ENCODE measurements at places on chromosomes 7 and 10. TPM values are rescaled to one million over a fixed set of nuclear protein-coding genes. Genes with fewer than 3 reads are reported as not detected.

Gene CUBN
- 0.05 TPM for total RNA-seq

Gene EVX1
- not detected for total RNA-seq

Gene ASB13
- total RNA-seq = 12.7 TPM

Gene CPA5
- total RNA-seq = 1.3 TPM

GRCh38 chr10:57506414-57507094 lies 761.1 kb downstream of the IPMK start:
- DNase-seq = no peak
- no peak overlapping the region for H3K4me3 ChIP-seq

- no peaks in the 10 kb centered on the region for H3K36me3 ChIP-seq
- no peak overlapping the region for H3K27ac ChIP-seq
- no peak overlapping the region for H3K4me3 ChIP-seq
- no peak for DNase-seq
- H3K4me1 ChIP-seq = no peaks in the 10 kb centered on the region
- peaks cover 7% of the 10 kb centered on the region for H3K27me3 ChIP-seq
These were observed 205.8 kb upstream of the GRB10 start for GRCh38 chr7:50988465-50988864.

DNA sequence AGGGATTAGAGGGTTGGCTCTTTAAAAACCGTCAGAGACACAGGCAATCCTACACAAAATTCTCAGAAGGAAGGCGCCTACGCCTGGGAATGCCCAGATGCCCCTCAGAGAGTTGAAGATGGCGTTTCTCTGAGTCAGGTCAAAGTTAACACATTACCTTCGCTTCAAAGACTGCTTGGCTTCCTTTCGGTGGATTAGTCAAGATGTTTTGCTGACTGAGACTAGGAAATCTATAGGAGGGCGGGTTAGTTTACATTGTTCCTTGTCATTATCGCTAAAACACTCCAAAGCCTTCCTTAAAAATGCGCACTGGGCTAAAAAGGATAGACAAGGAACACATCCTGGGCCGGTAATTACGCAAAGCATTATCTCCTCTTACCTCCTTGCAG lies 995 bp upstream of the CFTR start:
- DNase-seq = no peak
- H3K27me3 ChIP-seq = peaks cover 36% of the 10 kb centered on the region
- no peaks in the 10 kb centered on the region for H3K4me1 ChIP-seq
- H3K4me3 ChIP-seq = no peak overlapping the region
- H3K27ac ChIP-seq = no peak overlapping the region
- H3K36me3 ChIP-seq = no peaks in the 10 kb centered on the region

- no peak overlapping the region for H3K4me3 ChIP-seq
- peaks cover 23% of the 10 kb centered on the region for H3K4me1 ChIP-seq
- H3K36me3 ChIP-seq = no peaks in the 10 kb centered on the region
- peaks cover 15% of the 10 kb centered on the region for H3K27me3 ChIP-seq
- H3K27ac ChIP-seq = no peak overlapping the region
These were observed 82.5 kb downstream of the ZNF365 start for GRCh38 chr10:62456611-62457101.

DNA sequence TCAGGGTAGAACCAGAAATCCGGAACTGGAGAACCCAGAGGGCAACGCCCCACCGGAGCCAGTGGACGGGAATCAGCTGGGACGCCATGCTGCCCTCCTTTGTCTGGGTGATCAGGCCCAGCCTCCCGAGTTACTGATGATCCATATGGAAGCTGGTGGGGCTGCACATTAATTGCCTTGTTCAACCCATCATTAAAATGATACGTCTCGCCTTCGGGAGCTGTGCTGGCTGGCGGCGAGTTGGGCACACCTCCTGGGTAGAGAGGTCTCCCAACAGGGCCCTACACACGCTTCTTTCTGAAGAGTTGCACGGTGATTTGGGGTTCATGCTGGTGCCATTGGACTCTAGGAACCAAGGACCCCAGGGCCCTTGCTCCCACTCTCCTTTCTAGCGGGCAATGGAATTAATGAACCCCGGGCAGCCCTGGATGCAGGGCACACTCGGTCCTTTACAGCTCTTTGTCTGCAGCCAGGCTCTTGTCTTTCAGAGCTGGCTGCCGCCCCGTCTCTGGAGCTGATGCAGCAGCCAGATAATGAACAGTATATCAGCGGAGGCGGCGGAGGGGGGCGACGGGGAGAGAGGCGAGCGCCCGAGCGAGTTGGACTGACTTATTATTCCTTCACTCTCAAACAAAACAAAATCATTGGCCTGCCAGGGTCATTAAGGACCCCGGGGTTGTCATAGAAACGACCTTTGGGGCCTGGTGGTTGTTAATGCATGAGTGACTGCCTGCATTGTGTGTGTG lies 412.2 kb upstream of the ZMIZ1 start:
- H3K4me3 ChIP-seq = no peak overlapping the region
- H3K36me3 ChIP-seq = no peaks in the 10 kb centered on the region
- no peak overlapping the region for H3K27ac ChIP-seq
- H3K4me1 ChIP-seq = no peaks in the 10 kb centered on the region
- H3K27me3 ChIP-seq = peaks cover 4% of the 10 kb centered on the region

DNA sequence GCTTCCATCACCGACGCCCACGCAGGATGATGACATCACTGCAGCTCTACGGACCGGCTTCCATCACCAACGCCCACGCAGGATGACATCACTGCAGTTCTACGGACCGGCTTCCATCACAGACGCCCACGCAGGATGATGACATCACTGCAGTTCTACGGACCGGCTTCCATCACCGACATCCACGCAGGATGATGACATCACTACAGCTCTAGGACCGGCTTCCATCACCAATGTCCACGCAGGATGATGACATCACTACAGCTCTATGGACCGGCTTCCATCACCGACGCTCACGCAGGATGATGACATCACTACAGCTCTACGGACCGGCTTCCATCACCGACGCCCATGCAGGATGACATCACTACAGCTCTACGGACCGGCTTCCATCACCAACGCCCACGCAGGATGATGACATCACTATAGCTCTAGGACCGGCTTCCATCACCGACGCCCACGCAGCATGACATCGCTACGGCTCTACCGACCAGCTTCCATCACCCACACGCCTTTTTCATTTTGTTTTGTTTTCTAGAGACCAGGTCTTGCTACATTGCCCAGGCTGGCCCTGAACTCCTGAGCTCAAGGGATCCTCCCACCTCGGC lies 29.5 kb downstream of the GPER1 start:
- peaks cover 4% of the 10 kb centered on the region for H3K36me3 ChIP-seq
- H3K27me3 ChIP-seq = no peaks in the 10 kb centered on the region
- DNase-seq = no peak
- H3K4me3 ChIP-seq = no peak overlapping the region

- peaks cover 6% of the 10 kb centered on the region for H3K27me3 ChIP-seq
- DNase-seq = no peak
- H3K4me1 ChIP-seq = peaks cover 14% of the 10 kb centered on the region
- H3K27ac ChIP-seq = no peak overlapping the region
- H3K4me3 ChIP-seq = no peak overlapping the region
These were observed 13.5 kb upstream of the ZMIZ1 start for GRCh38 chr10:79055100-79055782.

DNA sequence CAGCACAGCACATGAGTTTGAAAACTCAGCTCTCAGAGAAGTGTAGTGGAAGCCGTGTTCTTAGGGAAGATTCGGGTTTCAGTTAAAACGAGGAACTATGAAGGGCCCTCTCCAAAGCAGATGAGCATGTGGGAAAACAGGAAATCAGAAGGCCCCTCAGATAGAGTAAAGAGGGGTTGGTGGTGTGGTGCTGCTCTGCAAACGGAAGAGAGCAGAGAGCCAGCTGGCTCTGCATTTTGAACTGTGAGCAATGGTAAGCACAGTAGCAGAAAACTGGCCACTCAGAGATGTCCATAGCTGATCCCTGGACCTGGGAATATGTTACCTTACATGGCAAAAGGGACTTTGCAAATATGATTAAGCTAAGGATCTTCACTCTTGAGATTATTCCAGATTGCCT lies 27.9 kb upstream of the CUL1 start:
- no peak for DNase-seq
- peaks cover 1% of the 10 kb centered on the region for H3K36me3 ChIP-seq
- H3K27ac ChIP-seq = no peak overlapping the region
- H3K4me3 ChIP-seq = no peak overlapping the region
- peaks cover 4% of the 10 kb centered on the region for H3K27me3 ChIP-seq

DNA sequence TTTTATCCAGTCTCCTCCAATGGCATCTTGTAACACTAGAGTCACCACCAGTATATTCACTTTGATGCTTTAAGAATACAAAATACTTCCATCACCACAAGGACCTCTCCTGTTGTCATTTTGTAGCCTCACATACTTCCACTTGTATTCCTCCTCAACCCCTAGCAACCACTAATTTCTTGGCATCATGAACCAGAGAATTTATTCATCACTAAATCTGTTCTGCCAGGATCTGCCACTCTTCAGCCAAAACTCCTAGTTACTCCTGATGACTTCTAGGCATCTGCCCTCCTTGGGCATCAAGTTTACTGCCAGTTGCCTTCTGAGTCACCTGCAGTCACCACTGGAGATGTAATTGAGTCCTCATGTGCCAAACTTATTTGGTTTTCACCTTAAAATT lies 906.8 kb downstream of the CNTNAP2 start:
- DNase-seq = no peak
- H3K27ac ChIP-seq = no peak overlapping the region
- H3K36me3 ChIP-seq = no peaks in the 10 kb centered on the region
- H3K4me3 ChIP-seq = no peak overlapping the region
- H3K27me3 ChIP-seq = no peaks in the 10 kb centered on the region

GRCh38 chr10:43979551-43979950 lies 330.9 kb upstream of the ZNF32 start:
- no peak overlapping the region for H3K27ac ChIP-seq
- peaks cover 2% of the 10 kb centered on the region for H3K27me3 ChIP-seq
- H3K4me1 ChIP-seq = no peaks in the 10 kb centered on the region
- no peak overlapping the region for H3K4me3 ChIP-seq
- no peak for DNase-seq

- no peak overlapping the region for H3K27ac ChIP-seq
- H3K27me3 ChIP-seq = no peaks in the 10 kb centered on the region
- no peaks in the 10 kb centered on the region for H3K4me1 ChIP-seq
- H3K36me3 ChIP-seq = peaks cover 9% of the 10 kb centered on the region
- no peak for DNase-seq
These were observed 58.5 kb downstream of the PDZD8 start for GRCh38 chr10:117316701-117317100.

GRCh38 chr7:23212841-23213240 lies 31.0 kb downstream of the NUP42 start:
- no peak overlapping the region for H3K4me3 ChIP-seq
- no peak overlapping the region for H3K27ac ChIP-seq
- DNase-seq = no peak
- H3K27me3 ChIP-seq = peaks cover 10% of the 10 kb centered on the region
- H3K4me1 ChIP-seq = no peaks in the 10 kb centered on the region
- H3K36me3 ChIP-seq = no peaks in the 10 kb centered on the region

DNA sequence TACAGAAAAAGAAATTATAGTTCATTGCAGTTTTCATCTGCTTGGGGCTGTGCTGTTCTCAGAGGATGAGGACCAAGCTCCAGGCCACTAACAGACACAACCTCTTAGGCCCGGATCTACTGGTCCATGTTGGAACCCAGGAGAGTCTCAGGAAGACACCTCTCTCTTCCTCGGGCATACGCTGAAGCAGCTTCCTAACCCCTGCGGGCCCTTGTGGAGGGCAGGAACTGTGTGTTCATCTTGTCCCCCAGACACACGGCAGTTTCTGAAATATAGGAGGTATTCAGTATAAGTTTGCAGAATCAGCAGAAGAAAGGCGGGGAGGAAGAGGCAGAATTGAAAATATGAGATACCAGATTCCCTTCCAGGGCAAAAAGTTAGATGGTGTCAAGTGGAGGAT lies 78.4 kb downstream of the EEPD1 start:
- H3K4me3 ChIP-seq = no peak overlapping the region
- no peaks in the 10 kb centered on the region for H3K36me3 ChIP-seq

DNA sequence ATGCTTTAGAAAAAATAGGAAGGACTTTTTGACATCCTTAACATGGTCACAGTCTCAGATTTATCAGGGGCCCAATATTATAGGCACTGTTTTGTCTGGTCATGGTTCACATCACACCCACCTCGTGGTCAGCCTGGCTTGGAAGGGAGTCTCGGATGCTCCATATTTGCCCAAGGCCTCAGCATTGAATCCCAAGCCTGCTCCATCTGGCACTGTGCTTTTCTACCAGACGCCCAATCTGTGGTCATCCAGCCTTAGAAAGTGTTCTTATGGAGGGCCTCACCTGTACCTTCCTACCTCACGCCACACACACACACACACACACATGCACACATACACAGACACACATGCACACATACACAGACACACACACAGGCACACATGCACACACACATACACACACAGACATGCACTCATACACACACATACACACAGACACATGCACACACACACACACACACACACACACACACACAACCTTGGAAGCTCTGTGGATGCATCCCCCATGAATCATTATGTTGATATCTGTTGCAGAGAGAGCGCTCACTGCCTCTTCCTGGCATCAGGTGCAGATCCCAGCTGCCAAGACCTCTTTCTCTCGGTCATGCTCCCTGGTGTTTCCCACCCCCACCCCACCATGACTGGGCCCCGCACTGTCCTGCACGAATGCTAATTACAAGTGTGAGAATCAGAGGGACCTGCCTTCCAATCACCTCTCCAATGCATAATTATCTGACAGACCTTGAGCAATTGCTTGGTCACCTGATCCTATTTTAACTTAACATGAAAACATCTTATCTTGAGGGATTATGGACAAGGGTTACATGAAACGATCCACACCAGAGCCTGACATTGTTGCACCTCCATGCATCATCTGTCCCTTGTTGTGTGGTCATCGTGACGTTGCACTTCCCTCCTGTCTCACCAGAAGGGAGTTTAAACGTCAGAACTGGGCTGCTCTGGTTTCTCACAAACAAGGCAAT lies 122.7 kb upstream of the TMEM72 start:
- H3K27me3 ChIP-seq = no peaks in the 10 kb centered on the region
- no peak overlapping the region for H3K27ac ChIP-seq
- no peaks in the 10 kb centered on the region for H3K36me3 ChIP-seq
- no peaks in the 10 kb centered on the region for H3K4me1 ChIP-seq

GRCh38 chr10:80530816-80531215 lies 6.9 kb upstream of the SH2D4B start:
- peaks cover 72% of the 10 kb centered on the region for H3K4me1 ChIP-seq
- DNase-seq = no peak
- no peaks in the 10 kb centered on the region for H3K27me3 ChIP-seq
- peak overlapping the region; percentile 83 for H3K27ac ChIP-seq
- H3K4me3 ChIP-seq = peak overlapping the region; percentile 74

DNA sequence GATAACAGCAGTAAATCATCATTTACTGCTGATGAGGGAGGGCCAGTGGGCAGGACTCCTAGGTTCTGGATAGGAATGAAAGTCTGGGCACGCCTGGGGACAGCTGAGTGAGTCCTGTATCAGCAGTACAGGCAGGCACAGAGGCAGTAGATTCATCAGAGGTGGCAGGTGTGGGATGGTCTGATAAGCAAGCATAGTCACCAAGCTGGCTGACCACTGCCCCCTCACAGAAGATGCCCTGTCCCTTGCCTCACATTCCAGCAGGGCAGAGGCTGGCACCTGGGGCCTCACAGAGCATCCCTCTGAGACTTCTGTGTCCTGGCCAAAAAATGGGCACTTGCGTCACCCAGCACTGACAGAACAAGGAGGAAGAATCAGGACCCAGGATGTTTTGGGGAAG lies 23.2 kb upstream of the ACSM6 start:
- H3K27me3 ChIP-seq = no peaks in the 10 kb centered on the region
- no peak overlapping the region for H3K27ac ChIP-seq
- DNase-seq = no peak
